Activated CD4-positive, alpha-beta T cell treated with anti-CD3 and anti-CD28 coated beads, Interleukin-2, amount 50 U/mL, for 1 hour (primary cell): ENCODE measurements at places on chromosomes 2 and 18.

GRCh38 chr2:195337597-195337996, 319.4 kb upstream of the SLC39A10 start:
- no peak for DNase-seq

- DNase-seq = no peak
Measured at GRCh38 chr18:179499-179898, 21.1 kb downstream of the USP14 start.

GRCh38 chr2:26570083-26570430, 71.1 kb downstream of the CIB4 start:
- DNase-seq = no peak

GRCh38 chr2:15169326-15170069, 391.6 kb downstream of the NBAS start:
- no peak for DNase-seq

GRCh38 chr2:42622943-42623676, 54.7 kb downstream of the MTA3 start:
- DNase-seq = no peak

- no peak for DNase-seq
Measured at GRCh38 chr18:49875783-49876182, 62.5 kb upstream of the ACAA2 start.

GRCh38 chr2:81675641-81676040, 1371.1 kb upstream of the LRRTM1 start:
- DNase-seq = no peak

DNA sequence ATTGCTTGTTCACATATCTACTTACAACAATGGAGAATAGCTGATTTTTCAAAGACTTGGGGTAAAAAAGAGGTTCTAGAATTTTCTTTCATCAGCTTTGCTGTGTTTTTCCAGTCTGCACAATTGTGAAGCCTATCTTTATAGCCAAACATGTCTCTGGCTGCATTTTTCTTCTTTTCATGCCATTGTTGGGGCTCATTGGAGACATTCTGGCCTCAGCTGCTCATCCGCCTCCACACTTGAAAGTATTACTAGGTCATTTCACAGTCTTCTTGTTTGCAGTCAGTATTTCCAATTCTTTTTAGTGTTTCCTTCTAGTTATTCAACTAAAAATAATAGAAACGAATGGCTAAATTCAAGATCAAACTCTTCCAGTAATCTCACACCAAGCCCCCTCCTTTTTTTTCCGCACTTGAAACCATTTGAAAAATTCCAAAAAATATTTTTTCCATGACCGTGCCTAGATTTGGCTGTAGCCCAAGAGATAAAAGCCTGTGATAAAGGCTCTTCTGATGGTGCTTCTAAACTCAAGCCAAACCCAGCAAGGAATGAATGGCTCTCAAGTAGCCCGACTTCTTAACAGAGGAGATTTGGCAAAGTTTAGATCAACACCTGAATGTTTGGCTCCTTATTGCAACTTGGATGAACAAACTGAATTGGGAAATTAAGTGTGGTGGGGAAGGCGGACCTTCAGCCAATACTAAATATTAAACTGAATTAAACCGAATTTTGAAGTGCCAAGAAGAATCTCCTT, 103.4 kb downstream of the NRP2 start:
- no peak for DNase-seq

GRCh38 chr2:7437141-7437540, 519.9 kb downstream of the RNF144A start:
- DNase-seq = no peak

- DNase-seq = no peak
Measured at GRCh38 chr18:31990823-31991222, 27.8 kb upstream of the RNF125 start.

DNA sequence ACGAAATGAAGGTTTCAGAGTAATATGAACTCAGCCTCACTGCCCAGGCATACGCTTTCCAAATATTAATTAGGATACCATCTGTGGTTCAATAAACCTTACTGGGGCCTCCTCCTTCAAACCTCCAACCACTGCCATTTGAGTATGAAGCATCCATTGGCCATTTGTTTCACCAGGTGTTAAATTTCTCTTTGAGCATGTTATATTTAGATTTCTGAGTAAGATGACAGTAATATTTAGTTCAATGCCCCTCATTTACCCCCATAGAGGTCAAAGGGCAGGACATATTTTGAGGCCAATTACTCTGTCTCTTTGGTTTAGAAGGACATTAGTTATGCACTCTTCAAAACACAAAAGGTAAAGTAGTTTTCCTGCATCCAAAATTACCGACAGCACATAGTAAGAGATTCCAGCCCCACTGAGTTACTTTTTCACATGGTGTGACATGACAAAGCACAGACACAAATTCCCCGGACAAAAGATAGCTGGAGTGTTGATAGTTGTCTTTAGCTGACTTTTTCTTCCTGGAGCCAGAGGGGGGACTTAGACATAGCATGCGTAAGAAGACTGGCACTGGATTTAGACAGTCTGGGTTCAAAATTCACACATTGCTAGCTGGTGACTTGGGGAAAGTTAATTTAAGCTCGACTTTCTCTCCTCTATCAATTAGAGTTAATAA, 33.1 kb upstream of the LNPK start:
- no peak for DNase-seq
